ENCODE measurements at places on chromosomes 5 and 9.

DNA sequence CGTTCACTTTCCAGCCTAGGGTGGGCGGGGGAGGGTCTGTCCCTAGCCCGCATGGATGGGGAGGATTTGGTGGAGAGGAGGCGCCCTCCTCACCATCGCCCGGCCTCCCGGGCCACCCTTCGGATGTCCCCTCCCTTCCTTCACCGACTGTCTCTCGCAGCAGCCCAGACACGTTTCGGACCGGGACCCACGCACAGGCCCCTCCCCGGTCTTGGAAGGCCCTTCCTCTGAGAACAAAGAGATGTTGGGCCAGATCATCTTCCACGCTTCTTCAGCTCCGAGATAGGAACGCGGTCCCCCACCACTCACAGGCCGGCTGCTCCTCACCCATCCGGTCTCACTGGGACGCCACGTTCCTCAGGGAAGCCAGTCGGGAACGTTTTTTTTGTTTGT lies 640 bp upstream of the DPM2 start:
- DNase-seq, result no peak

DNA sequence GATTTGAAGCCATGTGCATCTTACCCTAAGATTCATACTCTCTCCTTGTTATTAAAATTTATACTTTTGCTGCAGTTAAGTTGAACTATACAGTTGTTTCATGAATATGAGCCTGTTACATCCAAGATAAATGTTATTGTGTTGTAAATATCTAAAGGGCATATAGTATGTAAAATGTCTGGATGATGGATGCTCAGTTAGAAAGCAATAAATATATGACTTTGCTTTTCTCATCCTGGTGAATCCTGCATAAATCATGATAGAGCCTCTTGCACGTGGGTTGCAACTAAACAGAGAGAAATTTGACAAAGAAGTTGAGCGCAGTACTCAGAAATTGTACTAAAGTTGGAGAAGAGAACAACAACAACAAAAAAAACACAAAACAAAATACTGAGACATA lies 99.5 kb downstream of the PRDM9 start:
- no peak for DNase-seq

GRCh38 chr5:56340196-56340980 lies 107.3 kb upstream of the ANKRD55 start:
- no peak for DNase-seq

GRCh38 chr9:99085949-99086948 lies 18.7 kb upstream of the TGFBR1 start:
- DNase-seq, result no peak

GRCh38 chr5:45796959-45797553 lies 100.9 kb upstream of the HCN1 start:
- DNase-seq, result no peak

DNA sequence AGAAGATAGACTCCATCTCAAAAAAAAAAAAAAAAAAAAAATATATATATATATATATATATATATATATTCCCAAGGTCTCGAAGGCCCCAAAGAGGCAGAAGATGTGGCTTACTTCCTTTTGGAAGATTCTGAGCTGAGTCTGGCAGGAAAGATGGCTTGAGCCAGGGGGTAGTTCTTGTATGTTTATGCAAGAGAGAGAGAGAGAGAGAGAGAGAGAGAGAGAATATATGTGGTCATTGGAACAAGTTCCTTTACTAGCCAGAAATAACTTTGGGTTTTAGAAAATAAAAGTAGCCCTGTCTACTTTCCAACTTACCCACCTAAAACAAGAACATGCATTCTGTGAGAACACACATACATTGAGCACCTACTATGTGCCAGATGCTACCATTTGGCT lies 17.6 kb downstream of the NCS1 start:
- DNase-seq, result no peak

GRCh38 chr5:80620211-80620610 lies 34.2 kb upstream of the MSH3 start:
- no peak for DNase-seq

DNA sequence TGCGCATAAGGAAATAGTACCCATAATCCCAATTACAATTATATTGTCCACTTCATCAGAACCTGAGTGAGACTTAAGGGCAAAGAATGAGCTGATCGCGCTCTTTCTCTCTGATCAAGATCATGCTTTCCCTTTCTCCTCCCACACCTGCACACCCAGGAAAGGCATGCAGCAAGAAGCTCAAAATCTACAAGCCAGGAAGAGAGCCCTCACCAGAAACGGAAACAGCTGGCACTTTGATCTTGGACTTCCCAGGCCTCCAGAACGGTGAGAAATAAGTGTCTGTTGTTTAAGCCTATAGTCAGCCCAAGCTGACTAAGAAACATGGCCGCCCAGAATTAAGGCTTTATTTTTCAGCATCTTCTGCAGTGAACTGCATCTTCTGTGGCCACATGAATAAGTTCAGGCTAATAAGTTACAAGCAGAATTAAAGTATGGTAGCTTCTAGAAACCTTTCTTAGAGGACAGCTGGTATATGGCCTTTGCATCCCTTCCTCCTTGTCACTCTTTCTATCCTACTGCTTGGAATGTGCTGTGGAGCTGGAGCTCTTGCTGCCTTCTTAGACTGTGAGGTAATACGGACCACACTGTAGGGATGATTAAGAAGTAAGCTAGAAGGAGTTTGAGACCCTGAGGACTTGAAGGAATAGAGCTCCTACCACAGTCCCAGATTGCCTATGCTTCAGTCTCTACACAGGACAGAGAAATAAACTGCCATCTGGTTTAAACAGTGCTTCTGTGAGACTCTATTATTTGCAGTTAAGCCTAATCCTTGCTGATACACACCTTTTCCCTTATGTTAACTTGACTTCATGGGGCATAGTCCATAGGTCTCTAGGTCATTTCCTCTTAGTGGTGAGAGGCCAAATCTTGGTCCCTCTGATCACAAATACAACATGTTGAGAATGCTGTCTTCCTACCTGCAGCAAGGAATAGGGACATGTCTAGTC lies 17.2 kb downstream of the OR2S2 start:
- no peak for DNase-seq

GRCh38 chr5:151492729-151493128 lies 45.3 kb downstream of the SLC36A1 start:
- no peak for DNase-seq
